ENCODE measurements at places on chromosomes 4 and X. TPM values are rescaled to one million over a fixed set of nuclear protein-coding genes. Genes with fewer than 3 reads are reported as not detected.

GRCh38 chr4:145847764-145848163 is 90.9 kb downstream of the ZNF827 start:
- no peak for DNase-seq

- DNase-seq, result no peak
Measured at GRCh38 chr4:31338000-31338399, 617.8 kb downstream of the PCDH7 start.

- DNase-seq, result no peak
Measured at GRCh38 chr4:106304632-106305031, 11.4 kb downstream of the TBCK start.

GRCh38 chr4:129218360-129218759 is 122.4 kb downstream of the C4orf33 start:
- peak; percentile 45 for DNase-seq

DNA sequence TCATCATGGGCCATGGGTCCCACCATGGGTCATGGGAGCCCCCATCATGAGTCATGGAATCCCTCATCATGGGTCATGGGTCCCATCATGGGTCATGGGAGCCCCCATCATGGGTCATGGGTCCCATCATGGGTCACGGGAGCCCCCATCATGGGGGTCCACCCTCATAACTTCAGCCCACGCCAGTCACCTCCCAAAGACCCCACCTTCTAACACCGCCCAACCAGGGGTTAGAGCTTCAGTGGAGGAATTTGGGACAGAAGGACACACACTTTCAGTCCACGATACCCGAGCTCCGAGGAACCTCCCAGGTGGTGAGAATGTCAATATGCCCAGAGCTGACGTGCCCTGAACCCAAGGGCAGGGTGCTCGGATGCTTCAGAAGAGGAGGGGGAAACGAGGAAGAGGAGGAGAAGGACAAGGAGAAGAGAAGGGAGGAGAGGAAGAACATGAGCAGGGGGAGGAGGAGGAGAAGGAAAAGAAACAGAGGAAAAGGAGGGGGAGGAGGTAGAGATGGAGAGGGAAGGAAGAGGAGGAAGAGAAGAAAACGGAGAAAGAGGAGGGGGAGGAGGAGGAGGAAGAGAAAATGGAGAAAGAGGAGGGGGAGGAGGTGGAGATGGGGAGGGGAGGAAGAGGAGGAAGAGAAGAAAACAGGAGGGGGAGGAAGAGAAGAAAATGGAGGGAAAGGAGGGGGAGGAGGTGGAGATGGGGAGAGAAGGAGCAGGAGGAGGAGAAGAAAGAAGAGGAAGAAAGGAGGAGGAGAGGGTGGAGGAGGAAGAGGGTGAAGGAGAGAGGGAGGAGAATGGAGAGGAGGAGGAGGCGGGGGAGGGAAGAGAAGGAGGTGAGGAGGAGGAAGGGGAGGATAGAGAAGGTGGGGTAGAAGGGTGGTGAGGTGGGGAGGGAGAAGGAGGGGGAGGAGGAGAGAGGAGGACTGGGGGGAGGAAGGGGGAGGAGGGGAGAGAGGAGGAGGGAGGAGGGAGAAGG is 17.7 kb downstream of the IL3RA start:
- DNase-seq, result no peak

- DNase-seq, result no peak
Measured at GRCh38 chr4:113327494-113327893, 278.0 kb downstream of the ANK2 start.

DNA sequence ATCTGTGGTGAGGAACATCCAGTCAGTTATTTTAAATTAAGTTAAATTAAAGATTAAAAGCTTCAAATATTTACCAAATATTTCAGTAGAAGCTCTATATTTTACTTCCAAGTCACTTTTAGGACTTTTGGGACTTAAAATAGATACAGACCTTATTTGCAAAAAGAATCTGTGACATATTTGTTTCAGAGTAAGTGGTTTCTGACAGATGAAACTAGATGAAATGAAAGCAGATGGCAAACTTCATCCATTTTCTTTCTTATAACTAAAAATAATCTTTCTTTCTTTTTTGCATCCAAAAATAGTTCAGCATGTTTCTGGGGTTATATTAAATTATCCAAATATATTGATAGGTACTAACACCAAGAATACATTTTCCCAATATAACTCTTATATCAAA is 6.6 kb upstream of the UTP3 start:
- DNase-seq, result no peak

- DNase-seq, result peak; percentile 42
Measured at GRCh38 chrX:107659768-107660167, 31.5 kb downstream of the PRPS1 start.

DNA sequence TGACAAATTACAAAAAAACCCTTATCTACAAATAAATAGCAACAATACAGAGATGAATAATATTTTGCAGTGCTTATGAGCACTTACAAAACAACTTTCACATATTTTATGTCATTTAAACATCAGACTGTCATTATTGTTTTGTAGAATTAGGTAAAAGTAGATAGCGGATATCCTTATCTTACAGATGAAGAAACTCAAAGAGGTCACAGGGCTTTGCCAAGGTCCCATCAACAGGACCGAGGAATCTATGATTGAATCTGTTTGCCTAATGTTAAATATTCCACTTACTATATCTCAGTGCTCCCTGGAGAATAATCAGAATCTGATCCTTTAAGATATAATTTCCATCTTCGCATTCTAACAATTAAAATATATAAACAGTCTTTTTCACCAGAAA is 119.0 kb downstream of the GASK1B start:
- no peak for DNase-seq

DNA sequence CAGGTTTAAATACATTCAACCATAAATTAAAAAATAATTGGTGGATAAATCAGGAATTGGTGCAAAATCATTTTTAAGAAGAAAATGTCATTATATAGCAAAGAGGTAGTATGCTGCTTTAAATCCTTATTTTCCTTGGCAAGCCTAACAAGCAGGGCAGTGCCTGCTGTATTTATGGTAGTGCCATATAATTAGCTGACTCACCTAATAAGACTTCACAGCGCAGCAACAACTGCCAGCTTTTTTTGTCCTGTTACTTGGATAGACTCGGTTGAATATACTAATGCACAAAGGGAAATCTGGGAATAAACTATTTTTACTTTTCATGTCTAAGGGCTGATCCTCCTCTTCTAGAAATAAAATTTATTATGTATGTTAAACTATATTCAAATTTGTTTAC is 99.1 kb downstream of the SNCA start:
- no peak for DNase-seq

- DNase-seq, result no peak
Measured at GRCh38 chrX:1618689-1619088, 3.8 kb downstream of the ASMT start.

- no peak for DNase-seq
Measured at GRCh38 chr4:77194989-77195388, 38.0 kb downstream of the CCNG2 start.

CT45A6 gene
- total RNA-seq, result not detected

MAGEB2 gene
- 60.3 TPM for total RNA-seq

PHKA1 gene
- total RNA-seq, result 24.7 TPM

HDX gene
- 8.7 TPM for total RNA-seq

GALNTL6 gene
- 0.20 TPM for total RNA-seq

NDNF gene
- total RNA-seq, result 0.35 TPM

SERTM2 gene
- not detected for total RNA-seq

GPR119 gene
- total RNA-seq, result not detected

UCP1 gene
- not detected for total RNA-seq
